Astrocyte of the spinal cord (primary cell): ENCODE measurements at places on chromosomes 7 and 10.

DNA sequence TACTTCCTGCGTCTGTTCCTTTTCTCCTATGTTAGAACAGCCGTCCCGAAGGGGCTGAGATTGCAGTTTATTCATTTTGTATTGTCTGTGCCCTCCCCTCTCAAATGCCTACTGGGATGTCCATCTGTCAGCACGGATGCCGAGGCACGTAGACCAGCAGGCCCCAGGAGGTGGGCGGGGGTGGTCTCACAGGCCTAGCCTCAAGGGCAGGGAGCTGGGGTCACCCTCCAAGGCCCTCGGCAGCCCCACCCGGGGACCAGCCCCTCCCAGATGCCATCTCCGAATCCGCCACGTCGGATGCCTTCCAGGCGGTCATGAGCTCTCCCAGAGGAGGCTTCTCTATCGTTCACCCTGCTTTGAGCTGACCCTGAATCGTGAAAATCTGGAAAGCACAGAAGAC, 59.7 kb downstream of the ELFN1 start:
- DNase-seq, result no peak

DNA sequence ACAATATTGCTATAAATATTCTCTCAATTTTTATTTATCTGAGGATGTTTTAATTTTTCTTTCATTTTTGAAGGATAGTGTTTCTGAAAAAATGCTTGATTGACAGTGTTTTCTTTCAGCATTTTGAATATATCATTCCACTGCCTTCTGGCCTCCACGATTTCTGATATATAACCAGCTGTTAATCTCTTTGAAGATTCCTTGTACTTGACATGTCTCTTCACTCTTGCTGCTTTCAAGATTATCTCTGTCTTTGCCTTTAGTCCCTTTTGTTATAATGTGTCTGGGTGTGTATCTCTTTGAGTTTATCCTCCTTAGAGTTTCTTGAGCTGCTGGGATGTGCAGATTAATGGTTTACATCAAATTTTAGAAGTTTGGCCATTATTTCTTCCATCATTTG, 22.8 kb upstream of the DNAJC1 start:
- no peak for DNase-seq

DNA sequence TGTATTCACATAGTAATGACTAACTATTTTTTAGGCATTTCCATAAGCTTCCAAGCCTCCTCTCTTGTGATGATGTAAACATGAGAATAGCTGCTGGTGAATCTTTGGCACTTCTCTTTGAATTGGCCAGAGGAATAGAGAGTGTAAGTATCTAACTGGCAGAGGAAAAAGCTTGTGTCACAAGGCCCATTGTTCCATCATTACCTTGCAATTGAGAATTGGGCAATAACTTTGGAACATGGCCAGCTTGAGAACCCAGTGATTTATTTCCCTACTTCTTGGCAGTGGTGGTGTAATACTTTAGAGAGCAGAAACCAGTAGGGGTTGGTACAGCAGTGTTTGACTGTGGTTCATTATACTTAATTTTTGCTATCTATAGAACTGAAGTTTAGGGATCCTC, 12.0 kb downstream of the IFRD1 start:
- peak; percentile 55 for DNase-seq

- no peak for DNase-seq
These were observed 204.0 kb upstream of the CELF2 start for GRCh38 chr10:10813656-10814055.

GRCh38 chr7:95204618-95205017, 119.7 kb downstream of the PON1 start:
- DNase-seq, result no peak

DNA sequence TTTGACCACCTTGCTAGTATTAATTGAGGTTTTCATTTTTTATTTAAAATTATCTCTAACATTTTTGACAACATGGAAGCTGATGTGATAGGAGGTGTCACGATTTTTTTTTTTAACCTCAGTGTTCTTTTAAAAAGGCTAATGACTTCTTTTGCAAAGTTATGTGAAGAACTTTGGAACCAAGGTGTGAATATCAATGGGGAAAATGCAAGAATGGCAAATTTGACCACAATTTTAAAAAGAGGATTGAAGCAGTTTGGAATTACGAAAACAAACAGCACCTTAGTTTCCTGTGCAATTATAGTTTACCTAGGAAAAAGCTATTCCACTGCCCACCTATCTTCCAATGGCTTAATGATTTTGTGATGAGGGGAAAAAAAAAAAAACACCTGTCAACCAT, 232.4 kb downstream of the VTI1A start:
- DNase-seq, result no peak

GRCh38 chr7:4470246-4470645, 211.8 kb upstream of the FOXK1 start:
- no peak for DNase-seq

GRCh38 chr10:3382092-3382491, 209.5 kb upstream of the PITRM1 start:
- no peak for DNase-seq

- DNase-seq, result peak; percentile 17
These were observed 457 bp downstream of the ACADSB start for GRCh38 chr10:123009105-123009820.

DNA sequence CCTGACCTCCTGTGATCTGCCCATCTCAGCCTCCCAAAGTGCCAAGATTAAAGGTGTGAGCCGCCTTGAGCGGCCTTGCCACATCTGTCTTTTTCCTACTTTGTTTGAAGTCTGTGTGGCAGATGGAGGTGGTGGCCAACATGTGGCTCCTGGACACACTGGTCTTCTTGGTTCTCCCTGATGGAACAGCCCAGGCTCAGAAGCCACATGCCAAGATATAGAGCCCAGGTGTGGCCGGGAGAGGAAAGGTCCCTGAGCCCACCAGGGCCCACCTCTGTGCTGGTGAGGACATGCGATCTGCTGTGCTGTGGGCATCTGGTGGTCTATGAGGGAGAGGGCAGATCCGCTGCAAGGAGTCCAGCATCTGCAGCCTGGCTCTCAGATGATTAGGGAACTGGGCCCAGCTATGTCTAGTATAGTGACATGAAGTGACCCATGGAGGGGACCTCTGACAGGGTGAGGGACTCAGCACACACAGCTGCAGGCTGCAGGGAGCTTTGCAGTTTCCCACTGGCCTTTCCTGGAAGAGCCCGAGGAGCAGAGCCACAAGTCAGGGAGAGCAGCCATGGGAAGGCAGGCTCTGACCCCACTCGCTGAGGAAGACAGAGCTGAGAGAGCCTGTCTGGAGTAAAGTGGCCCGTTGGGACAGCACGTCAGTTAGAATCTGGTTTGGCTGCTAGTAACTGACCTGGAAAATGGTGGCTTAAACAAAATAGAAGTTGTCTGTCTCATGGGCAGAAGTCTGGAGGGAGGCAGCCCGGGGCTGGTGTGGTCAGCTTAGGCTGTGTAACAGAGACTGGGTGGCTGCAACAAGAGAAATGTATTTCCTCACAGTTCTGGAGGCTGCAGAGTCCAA, 25.9 kb downstream of the ADCY1 start:
- DNase-seq, result no peak

DNA sequence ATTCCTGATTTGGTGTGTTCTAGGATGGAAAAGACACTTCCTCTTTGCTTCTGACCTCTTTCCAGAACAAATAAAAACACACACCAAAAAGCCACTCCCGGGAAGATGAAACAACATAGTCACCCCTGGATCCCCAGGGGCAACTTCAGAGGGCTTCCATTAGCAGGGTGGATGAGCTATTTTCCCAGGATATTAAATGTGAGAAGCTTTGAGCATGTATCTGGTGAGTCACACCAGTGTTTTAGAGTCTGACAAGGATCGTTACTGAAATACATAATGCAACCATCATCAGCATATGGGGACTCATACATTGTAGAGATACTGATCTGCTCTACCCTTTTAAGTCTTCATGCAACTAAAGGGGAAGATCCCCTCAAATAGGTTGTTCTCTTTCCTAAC, 115.5 kb upstream of the ZNF438 start:
- peak; percentile 89 for DNase-seq

GRCh38 chr10:71299071-71299785, 19.8 kb upstream of the SLC29A3 start:
- no peak for DNase-seq

DNA sequence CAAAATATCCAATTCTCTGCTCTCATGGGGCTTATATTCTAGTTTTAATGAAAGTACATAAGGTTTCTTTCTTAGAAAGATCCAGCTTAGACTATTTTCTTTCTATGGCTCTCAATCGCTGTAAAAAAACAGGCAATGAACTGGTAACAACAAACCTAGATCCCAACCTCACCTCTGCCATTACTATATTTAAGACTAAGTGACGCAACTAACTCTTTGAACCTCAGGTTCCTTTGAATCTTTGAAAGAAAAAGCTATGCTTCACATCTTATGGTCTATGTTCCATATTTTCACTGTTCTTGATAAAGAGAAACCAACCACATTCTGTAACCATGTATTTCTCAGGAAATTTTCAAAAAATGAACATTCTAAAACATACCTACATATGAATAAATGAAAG, 88.5 kb downstream of the ELAPOR2 start:
- DNase-seq, result no peak

GRCh38 chr7:153188630-153189029, 429.1 kb downstream of the ACTR3B start:
- no peak for DNase-seq

GRCh38 chr10:82308641-82309040, 433.6 kb downstream of the NRG3 start:
- DNase-seq, result no peak

DNA sequence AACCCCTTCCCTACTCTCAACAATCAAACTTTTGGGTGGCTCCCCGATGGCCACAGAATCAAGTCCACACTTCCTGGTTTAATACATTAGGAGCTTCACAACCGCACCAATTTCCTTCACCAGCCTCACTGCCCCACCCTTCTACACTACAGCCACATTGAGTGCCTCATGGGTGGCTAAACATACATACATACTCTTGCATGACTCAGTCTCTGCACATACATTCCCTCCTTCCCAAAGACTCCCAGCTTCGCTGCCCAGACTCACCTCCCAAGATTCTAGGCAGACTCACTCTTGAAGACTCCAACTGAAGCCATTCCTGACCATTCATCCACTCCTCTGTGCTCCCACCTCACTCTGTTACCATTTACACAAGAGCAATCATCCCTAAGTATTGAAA, 15.9 kb downstream of the VPS41 start:
- DNase-seq, result peak; percentile 22

- no peak for DNase-seq
These were observed 688.9 kb downstream of the PHTF2 start for GRCh38 chr7:78487464-78487863.
